ENCODE measurements at places on chromosomes 7 and 10.

DNA sequence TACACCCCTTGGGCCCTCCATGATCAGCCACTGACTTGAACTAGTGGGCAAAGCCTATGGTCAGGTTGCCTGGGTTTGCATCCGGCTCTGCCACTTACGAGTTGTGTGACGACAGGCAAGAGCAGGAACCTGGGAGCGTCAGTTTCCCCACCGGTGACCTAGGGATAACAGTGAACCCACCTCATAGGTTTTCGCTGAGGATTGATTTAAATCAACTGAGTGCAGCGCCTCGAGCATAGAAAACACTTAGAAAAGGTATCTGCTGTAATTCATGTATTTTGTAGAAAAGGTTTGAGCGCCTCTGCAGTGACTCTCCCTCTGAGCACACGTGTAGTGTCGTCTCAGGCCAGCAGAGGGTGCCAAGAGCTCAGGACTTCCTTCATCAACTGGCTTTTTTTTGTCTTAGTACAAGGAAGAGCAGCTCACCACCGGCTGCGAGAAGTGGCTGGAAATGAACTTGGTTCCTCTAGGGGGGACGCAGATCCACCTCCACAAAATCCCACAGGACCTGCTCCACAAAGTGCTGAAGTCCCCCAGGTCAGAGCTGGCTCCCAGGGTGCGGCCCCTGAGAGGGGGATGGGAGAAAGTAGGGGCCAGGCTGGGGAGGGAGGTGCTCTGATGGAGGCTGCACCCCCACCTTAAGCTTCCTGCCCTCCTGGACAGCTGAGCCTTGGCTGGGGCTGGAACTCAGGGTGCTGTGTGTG, 27.7 kb downstream of the BTBD16 start:
- DNase-seq, result peak; percentile 64

DNA sequence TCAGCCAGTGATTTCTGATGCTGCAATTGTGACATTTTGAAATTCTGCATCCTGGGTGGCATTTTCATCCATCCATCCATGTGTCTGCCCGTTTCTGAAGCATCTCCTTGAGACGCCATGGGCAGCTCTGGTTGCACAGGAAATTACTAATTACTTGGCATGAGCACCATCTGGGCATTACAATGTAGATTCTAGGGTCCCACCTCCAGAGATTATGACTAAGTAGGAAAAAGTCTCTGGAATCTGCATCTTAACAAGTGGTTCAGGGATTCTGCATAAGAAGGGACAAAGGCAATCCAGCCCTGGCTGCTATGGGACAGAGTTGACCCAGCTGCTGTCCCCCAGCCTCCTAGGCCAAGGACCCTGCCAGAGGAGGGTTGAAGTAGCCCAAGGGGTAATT, 65.3 kb downstream of the CUZD1 start:
- DNase-seq, result no peak

- DNase-seq, result no peak
These were observed 101.9 kb downstream of the LHPP start for GRCh38 chr10:124563320-124564040.

GRCh38 chr10:101843032-101844021, at the start of gene KCNIP2:
KCNIP2 (minus strand) TSS chr10:101843800; CDS start chr10:101843568, 232 bp downstream.
- DNase-seq, result no peak

GRCh38 chr10:70903262-70903921, 15.0 kb upstream of the PCBD1 start:
- peak; percentile 34 for DNase-seq

GRCh38 chr7:99624484-99624883, 7.7 kb downstream of the ZSCAN25 start:
- no peak for DNase-seq

GRCh38 chr7:108086546-108086945, 43.6 kb downstream of the LAMB4 start:
- no peak for DNase-seq

- peak; percentile 47 for DNase-seq
These were observed at the start of the genes DYDC1 and DYDC2 for GRCh38 chr10:80356563-80356988. DYDC1 (minus strand) TSS chr10:80356755; CDS start chr10:80352601, 4,154 bp downstream. DYDC2 (plus strand) TSS chr10:80356781; CDS start chr10:80362444, 5,663 bp downstream.

- DNase-seq, result no peak
These were observed 54.6 kb downstream of the SLIT1 start for GRCh38 chr10:97131181-97131628.

GRCh38 chr10:33134011-33134751, 176.2 kb upstream of the ITGB1 start:
- DNase-seq, result peak; percentile 14

GRCh38 chr10:104339469-104340110, 1.3 kb upstream of the ITPRIP start:
- DNase-seq, result no peak

GRCh38 chr10:104099269-104099668, 13.6 kb upstream of the COL17A1 start:
- DNase-seq, result no peak

GRCh38 chr7:106545275-106545674, 115.7 kb downstream of the CCDC71L start:
- no peak for DNase-seq

DNA sequence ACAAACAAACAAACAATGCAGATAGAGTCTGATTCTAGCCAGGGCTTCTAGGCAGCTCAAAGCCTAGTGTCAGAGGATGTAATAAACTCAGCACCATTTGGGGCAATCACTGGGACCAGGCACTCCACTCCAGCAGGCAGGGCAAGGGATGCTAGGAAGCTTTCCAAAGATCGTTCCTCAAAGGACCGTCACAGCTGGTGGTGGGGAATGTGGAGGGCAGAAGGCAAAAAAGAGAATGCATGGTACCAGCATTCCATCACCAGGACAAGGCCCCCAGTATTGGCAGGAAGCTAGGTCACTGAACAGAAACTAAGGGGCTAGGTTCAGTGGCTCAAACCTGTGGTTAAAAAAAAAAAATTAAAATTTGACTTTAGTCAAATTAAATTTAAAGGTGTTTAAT, 94.2 kb downstream of the CUL2 start:
- DNase-seq, result no peak
